ENCODE measurements at places on chromosomes 12 and 14.

- DNase-seq = no peak
These were observed 133.1 kb downstream of the ANO6 start for GRCh38 chr12:45348986-45349385.

DNA sequence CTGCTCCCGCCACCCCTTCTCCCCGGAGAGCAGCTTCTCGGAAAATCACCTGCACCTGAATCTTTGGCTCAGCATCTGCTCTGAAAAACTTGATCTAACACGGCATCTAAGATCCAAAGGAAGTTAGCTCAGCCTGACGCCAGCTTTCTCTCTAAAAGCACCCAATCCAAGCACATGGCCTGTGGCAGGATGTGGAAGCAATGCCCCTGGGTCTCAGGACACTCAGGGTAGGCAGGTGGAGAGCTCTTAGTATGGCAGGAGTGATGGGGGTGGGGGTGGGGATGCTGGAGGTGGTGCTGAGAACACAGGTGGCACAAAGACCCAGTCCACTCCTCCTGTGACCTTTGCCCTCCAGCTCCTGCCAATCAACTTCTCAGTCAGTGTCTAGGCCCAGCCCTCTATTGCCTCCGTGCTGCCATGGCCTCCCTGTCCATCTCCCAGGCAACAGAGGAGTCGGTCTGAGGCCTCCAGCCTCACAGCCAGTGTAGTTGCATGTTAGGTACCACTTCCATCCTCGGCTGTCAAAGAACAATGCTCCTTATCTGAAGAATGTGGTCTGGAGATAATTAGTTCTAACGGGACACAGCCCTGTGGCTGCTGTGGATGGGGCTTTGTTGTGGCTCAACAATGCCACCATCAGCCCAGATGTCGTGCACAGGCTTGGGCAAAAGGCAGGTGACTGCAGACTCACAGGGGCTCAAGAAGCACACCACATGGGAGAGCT, 180.0 kb upstream of the C14orf180 start:
- DNase-seq = no peak

DNA sequence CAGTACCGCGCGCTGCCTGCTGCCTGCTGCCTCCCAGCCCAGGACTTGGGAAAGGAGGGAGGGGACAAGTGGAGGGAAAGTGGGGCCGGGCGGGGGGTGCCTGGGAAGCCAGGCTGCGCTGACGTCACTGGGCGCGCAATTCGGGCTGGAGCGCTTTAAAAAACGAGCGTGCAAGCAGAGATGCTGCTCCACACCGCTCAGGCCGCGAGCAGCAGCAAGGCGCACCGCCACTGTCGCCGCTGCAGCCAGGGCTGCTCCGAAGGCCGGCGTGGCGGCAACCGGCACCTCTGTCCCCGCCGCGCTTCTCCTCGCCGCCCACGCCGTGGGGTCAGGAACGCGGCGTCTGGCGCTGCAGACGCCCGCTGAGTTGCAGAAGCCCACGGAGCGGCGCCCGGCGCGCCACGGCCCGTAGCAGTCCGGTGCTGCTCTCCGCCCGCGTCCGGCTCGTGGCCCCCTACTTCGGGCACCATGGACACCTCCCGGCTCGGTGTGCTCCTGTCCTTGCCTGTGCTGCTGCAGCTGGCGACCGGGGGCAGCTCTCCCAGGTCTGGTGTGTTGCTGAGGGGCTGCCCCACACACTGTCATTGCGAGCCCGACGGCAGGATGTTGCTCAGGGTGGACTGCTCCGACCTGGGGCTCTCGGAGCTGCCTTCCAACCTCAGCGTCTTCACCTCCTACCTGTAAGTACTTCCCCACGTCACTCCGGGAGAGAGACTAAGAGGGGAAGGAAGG, at the start of gene LGR5:
Gene LGR5, plus strand, starts transcription at position 186 of the 732 bp plus-strand sequence. Its CDS starts 283 bp downstream, at position 469.
- DNase-seq = no peak

DNA sequence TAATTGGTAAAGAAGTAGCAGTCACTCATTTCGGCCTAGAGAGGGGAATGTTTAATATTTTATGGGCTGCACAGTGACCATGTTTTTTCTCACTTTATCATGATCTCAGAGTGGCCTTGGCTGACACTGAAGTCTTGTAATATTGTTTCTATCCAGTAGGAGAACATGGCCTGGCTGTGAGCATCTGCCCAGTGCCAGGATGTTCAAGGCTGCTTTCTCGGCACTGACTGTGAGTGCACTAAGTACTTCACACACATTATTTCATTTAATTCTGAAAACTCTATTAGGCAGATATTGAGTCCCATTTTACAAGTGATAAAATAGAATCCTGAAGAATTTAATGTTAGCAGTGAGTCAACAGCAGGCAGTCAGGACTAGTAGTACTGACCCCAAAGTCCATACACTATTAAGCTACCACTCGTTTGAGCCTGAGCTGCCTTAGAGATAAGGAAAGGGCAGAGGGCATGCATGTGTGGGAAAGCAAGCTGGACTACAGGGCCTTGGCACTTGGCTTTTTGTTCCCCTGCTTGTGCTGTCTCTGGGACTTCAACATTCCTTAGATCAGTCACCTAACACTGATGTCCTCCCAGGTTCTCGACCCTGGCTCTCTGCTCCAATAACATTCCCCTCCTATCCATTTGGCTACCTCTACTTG, 42.2 kb upstream of the APPL2 start:
- no peak for DNase-seq

GRCh38 chr12:24133384-24133783, 183.9 kb upstream of the SOX5 start:
- DNase-seq = no peak

All from thoracic aorta (tissue), 2 donors.